ENCODE measurements at places on chromosomes 6 and 20.

DNA sequence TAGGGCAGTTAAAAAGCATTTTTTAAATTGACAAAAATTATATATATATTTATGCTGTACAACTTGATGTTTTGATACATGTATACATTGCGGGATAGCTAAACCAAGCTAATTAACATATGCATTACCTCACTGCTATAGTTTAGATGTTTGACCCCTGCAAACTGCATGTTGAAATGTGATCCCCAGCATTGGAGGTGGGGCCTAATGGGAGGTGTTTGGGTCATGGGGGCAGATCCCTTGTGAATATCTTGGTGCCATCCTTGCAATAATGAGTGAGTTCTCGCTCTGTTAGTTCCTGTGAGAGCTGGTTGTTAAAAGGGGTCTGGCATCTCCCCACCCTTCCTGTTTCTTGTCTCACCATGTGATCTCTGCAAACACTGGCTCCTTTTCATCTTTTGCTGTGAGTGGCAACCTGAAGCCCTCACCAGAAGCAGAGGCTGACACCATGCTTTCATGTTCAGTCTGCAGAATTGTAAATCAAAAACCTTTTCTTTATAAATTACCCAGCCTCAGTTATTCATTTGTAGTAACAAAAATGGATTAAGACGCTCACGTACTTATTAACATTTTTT is 111.8 kb downstream of the MCHR2 start:
- no peak for DNase-seq

GRCh38 chr6:159064477-159064876 is 19.7 kb upstream of the TAGAP start:
- no peak for DNase-seq

DNA sequence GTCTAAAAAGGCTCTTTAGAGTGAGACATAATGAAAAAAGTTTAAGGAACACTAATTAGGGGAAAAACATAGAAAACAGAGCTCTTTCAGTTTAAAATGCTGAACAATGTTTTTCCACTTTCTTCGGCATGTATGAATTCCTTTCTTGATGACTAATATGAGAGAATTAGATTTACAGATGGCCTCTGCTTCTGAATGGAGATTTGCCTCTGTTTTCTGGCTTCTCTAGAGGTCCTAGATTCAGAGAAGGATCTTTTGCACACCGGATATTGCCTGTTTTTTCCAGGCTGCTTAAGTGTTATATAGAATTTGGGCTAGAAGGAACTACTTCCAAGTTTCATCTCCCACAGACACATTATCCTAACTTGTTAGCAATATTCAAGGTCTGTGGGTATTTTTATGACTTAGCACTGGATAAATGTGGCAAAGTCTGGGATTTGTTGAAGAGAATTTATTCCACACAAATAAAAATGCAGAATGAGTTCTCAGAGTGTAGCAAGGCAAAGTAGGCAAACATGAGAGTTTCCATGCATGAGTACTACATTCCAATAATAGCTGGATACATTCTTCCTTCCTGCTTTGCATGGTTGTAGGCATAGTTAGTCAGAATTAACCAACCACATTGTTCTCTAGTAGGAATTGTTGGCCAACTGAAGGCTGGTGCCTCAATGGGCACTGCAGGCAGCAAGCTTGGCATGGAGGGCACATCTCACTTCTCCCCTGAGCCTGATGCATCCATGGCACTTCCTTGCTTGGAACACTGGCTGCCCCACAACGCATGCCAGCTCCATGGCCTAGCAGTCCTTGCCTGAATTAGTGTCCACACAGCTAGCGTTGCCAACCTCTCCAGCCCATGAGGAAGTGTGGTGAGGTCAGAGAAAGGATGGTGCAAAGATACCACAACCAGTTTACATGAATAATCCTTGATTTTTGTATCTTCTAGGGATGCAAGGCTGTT is 224.2 kb downstream of the CLIC5 start:
- DNase-seq: no peak

DNA sequence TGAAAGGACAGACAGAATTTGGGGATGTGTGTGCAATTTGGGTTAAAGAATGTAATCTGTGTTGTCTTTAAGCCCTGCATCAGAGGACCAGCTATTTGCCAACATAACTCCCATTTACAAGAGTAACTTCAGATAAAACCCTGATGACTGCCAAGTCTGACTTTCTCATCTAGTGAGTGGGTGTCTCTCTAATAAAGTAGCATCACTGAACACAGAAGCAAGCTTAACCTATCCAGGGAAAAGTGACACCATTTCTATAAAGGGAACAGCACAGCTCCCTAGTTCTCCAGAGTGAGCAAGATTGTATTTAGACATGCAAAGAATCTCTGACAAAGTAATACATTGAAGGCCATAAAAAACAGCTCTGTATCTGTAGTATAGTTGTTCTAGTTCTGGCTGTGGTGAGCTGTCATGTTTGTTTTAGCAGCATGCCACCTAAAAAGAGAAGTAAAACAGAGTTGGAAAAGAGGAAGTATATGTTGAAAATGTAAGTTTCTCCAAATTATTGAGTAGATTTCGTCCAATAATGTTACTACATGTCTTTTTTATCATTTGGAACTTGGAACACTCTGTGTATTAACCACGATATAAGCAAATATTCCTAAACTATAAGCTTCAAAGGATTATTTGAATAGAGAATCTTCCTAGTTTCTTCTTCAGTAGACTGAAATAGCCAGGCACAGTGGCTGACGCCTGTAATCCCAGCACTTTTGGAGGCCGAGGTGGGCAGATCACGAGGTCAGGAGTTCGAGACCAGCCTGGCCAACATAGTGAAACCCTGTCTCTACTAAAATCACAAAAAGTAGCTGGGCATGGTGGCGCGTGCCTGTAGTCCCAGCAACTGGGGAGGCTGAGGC is 8.8 kb upstream of the PIM1 start:
- DNase-seq: no peak

DNA sequence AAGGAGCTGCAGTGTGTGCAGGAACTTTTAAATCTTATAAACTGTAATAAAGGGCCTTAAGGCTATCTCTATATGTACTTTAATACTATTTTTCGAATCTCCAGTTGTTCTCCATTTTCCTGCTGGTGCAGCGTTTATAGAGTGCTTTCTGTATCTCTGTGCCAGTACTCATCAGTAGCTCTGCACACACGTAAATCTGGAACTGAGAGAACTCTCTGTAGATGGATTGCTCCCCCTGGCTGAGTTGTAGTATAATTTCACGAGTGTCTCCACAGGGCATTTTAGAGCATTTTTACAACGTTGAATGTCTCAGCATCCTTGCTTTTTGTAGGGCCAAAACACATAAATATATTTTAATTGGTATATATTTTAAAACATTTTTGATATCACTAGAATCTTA is 256.5 kb downstream of the TRDN start:
- no peak for DNase-seq

- no peak for DNase-seq
Measured at GRCh38 chr6:135922174-135922573, 70.7 kb downstream of the PDE7B start.

DNA sequence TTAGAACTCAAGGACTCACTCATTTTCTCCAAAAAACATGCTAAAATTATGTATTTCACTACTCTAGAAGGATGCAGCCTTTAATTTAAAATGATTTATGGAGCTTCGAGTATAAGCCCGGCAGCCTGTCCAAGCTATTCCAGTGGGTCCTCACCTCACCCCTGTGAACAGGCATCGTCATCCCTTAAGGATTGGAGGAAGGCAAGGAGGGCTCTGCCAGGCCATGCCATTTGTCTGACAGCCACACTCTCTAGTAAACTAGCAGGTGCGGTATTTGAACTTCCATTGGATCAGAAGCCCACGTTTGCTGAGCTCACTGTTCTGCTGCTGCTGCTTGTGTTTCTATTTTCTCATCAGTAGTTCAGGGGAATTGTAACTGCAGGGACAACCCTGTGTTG is 39.8 kb upstream of the NAA20 start:
- DNase-seq: no peak

DNA sequence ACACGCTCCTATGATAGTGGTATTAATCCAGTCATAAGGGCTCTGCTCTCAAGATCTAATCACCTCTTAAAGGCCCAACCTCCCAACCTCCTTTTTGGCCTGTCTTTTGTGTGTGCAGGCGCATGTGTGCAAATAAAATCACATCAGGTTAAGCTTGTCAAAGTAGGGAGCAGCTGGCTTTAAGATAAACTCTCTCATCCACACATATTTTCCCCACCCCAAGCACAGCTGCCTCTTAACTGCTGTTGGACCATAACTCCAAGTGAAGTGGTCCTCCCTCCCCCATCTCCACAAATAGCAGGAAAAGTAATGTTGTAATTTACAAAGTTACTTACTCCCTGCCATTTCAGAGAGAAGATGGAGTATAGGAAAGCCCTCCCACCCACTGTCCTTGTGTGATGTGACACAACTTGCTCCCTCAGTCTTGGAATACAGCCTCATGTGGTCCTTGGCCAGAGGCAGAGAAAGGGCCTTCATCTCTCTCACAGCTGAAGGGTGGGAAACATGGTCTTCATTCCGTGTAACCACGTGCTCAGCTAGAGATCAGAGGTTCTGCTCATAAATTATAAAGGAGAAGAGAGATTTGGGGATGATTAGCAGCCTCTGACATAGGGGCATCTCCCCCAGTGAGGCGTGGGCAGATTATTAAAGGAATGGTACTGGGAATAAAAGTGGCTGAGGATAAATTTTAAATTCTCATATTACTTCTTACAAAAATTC is 74.8 kb upstream of the TPD52L1 start:
- DNase-seq: no peak

DNA sequence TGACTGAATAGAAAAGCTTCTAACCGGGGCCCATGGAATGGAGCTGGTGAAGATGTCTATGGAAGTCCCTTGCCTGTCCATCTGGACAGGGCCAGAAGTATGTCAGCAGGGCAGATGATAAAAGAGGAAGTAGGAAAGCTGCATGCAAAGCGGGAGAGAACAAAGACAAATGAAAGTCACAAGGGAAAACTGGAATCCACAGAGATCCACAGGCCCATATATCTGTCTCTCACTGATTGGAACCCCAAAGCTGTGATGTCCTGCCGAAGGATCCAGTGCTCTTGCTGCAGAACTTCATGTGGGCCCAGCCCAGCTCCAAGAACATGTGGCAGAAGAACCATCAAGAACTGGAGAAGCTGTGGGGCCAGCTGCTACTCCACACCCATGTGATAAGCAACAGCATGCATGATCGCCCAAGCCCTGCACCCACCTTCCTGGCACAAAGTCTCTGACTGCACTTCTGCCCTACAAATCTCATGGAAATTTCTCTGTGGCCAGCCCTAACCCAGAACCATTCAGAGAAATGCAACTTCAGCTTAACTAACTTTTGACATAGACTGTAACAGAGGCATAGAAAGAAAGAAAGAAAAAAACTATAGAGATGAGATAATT is 716.0 kb downstream of the KIF16B start:
- DNase-seq: no peak

DNA sequence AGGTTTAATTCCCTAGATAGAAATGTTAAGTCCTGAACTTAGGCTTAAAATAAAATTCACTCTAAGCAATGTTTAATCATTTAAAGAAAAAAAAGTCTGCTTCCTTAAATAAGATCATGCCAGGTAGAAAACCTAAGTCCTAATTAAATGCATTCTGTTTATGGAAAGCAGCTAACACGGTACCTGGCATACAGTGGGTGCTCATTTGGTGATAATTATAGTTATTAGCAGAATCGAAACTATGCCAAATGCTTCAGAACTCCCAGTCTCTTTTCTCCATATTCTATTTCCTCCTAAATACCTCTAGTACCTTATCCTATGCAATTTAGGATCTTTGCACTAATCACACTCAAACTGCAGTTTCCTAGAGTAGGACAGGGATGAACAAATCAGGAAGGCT is 331.8 kb downstream of the EPHA7 start:
- DNase-seq: no peak

DNA sequence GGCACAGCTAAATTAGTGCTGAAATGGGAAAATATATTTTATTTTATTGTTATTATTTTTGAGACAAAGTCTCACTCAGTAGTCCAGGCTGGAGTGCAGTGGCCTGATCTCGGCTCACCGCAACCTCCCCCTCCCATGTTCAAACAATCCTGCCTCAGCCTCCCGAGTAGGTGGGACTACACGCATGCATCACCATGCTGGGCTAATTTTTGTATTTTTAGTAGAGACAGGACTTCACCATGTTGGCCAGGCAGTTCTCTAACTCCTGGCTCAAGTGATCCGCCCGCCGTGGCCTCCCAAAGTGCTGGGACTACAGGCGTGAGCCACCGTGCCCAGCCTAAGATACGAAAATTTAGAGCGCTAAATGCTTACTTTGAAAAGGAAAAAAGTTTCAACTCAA is 4.8 kb downstream of the RAB23 start:
- no peak for DNase-seq

GRCh38 chr20:10922941-10923340 is 249.1 kb upstream of the JAG1 start:
- no peak for DNase-seq

- no peak for DNase-seq
Measured at GRCh38 chr20:53866794-53867740, 203.3 kb downstream of the BCAS1 start.

- DNase-seq: no peak
Measured at GRCh38 chr6:134982161-134982560, 32.3 kb upstream of the ALDH8A1 start.

DNA sequence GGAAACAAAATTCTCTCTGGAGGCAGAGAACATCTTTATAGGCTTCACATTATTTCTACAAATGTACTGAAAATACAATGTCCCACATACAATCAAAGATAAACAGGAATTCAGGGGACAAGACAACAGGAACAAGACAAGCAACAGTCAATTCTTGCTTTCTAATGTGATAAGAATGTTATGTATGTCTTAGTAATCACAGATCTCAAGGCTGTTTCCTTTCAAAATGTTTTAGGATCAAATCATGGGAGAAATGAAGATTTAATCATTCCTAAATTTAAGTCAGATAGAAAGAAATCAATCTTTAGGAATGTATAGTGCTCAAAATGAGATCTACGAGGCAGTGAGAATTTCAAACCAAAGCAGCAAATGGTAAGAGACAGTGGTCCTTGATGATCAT is 32.1 kb downstream of the NEDD9 start:
- DNase-seq: no peak

DNA sequence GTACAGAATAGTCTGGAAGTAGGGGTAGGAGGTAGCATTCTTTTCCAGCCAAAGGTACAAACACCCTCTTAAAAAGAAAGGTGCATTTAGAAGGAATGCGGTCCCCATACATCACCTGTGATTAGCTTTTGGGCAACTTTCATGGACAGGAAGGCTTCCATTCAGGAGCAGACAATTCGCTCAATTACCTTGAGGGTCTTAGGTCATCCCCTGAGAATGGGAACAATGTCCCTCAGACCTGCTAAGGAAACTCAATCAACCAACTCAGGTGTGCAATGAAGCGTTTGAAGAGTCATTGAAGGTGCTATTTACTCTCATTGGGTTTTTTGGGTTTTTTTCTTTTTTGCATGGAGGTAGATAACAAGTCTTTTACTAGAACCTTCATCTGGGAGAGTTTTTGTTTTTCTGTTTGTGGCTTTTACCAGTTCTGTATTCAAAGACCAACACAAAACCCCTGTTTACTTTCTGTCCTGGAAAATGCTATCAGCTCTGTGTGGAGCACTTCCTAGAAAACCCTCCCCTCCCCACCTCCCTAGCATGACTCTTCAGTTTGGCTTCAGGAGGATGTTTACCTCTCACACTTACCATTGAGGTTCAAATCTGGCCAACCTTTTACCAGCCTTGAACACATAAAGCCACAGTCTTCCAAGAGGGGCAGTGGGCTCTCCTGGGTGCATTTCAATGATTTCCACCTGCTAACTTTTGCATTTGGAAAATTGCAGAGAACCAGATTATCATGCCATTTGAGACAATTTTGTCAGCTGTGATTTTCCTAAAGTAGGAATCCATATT is 271.2 kb upstream of the PRDM1 start:
- no peak for DNase-seq
